Activated CD8-positive, alpha-beta memory T cell treated with anti-CD3 and anti-CD28 coated beads, Interleukin-2, amount 10 ng/mL, durations not matched to agents 7 days and 5 days (primary cell): ENCODE measurements at places on chromosomes 4 and X. TPM values are rescaled to one million over a fixed set of nuclear protein-coding genes. Genes with fewer than 3 reads are reported as not detected.

MAGEA9B gene
- total RNA-seq = not detected

NCAPG gene
- 102 TPM for total RNA-seq

DNA sequence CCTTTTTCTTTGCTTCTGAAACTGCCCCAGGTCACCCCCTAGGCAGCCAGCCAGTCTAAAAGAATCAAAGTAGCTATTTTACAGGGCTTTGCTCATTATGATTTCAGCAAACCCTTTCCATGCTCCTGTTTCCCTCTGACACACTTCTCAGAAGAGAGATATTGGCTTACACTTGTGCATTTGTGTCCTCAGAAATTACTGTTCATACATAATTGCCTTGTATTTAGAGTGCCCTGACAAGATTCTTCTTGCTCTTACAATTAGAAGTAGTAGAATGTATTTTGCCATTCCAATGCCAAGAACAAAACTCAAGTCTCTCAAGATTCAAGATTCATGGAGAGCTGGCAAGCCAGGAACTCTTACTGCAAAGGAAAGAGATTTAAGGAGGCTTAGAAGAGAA lies 531.0 kb upstream of the ZFP42 start:
- no peak for DNase-seq
- H3K27me3 ChIP-seq = no peaks in the 10 kb centered on the region
- H3K4me3 ChIP-seq = no peak overlapping the region
- no peaks in the 10 kb centered on the region for H3K4me1 ChIP-seq
- no peaks in the 10 kb centered on the region for H3K36me3 ChIP-seq

GPR173 gene
- not detected for total RNA-seq

GRCh38 chr4:168605411-168605810 lies 108.6 kb downstream of the PALLD start:
- no peak overlapping the region for H3K27ac ChIP-seq
- no peak for DNase-seq
- H3K27me3 ChIP-seq = peaks cover 23% of the 10 kb centered on the region

GASK1B gene
- total RNA-seq = not detected

GRCh38 chr4:32106767-32107166 lies 1386.6 kb downstream of the PCDH7 start:
- H3K27me3 ChIP-seq = no peaks in the 10 kb centered on the region
- H3K27ac ChIP-seq = no peak overlapping the region
- no peaks in the 10 kb centered on the region for H3K4me1 ChIP-seq
- no peak for DNase-seq
- H3K4me3 ChIP-seq = no peak overlapping the region
- no peaks in the 10 kb centered on the region for H3K36me3 ChIP-seq

GRCh38 chr4:82213485-82214417 lies 160.0 kb downstream of the HNRNPD start:
- no peak for DNase-seq
- no peaks in the 10 kb centered on the region for H3K27me3 ChIP-seq
- no peaks in the 10 kb centered on the region for H3K36me3 ChIP-seq

DNA sequence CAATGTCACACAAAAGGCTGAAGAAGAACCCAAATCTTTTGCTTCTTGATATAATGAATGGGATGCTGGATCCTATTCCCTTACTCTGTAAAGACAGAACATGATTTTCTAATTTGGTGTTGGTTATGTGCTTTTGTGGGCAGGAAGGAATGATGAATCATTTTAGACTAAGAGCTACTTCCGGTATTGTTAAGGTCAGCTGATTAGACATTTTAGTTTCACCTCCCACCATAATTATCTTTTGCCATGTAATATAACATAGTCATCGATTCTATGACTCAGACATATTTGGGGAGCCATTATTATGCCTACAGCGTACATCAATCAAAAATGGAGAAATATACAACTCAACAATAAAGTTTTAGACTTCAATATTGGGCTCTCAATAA lies 265.3 kb downstream of the ZNF674 start:
- H3K4me1 ChIP-seq = peaks cover 20% of the 10 kb centered on the region
- no peaks in the 10 kb centered on the region for H3K27me3 ChIP-seq
- no peak for DNase-seq

DNA sequence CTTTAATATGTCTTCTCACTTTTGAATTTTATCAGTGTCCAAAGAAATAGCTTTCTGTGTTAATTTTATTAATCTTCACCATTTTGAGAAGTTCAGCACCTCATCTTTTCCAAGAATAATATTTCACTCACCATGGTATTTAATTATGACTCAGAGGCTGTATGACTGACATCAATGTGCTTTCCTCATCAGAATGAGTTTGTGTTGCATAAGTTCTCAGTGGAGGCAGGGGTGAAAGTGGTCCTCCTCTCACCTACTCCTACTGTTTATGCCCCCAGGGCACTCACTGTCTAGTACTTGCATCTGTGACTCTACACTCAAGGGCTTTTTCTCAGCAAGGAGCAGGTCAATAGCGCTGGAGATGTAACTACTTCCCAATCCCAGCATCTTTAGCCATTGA lies 905.3 kb upstream of the INTU start:
- H3K4me3 ChIP-seq = no peak overlapping the region
- no peaks in the 10 kb centered on the region for H3K4me1 ChIP-seq
- no peaks in the 10 kb centered on the region for H3K36me3 ChIP-seq
- H3K27ac ChIP-seq = no peak overlapping the region
- no peaks in the 10 kb centered on the region for H3K27me3 ChIP-seq
- DNase-seq = no peak

LAGE3 gene
- total RNA-seq = 39.0 TPM
